ENCODE measurements at places on chromosomes 6 and 20.

GRCh38 chr20:23658336-23658735 lies 20.6 kb upstream of the CST3 start:
- DNase-seq = no peak

DNA sequence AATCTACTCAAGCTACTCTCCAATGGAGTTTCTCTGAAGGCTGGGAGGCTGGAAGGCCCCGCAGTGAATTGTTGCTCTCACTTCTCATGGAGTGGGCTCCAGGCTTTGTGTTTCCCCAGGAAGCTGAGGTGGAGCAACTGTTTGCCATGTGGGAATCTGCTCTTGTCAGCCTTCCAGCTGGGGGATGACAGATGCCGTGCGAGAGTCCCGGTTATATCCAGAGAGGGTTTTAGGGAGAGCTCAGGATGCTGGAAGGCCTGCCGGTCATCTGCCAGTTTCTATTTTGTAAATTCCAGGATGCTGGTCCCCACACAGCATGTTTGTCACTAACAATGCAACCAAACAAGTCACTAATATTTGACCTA lies 98.2 kb upstream of the NAA20 start:
- DNase-seq = no peak

- no peak for DNase-seq
These were observed 462.5 kb downstream of the CDH26 start for GRCh38 chr20:60420676-60421229.

DNA sequence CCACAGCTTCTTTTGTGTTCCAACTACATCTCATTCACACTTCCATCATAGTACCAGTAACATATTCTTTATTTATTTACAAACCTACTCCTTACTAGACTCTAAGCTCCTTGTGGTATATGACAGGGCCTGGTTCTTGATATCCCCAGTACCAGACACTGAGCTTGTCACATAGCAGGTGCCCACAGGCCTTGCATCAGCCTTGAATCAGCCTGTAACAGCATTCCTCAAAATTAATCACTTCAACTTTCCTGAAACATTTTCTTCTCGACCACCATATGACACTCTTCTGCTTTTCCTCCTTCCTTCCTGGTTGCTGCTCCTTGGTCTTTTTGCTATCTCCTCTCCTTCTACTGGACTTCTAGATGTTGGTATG lies 24.7 kb upstream of the SRPK1 start:
- DNase-seq = no peak

GRCh38 chr6:7410851-7411250 lies 21.2 kb downstream of the RIOK1 start:
- DNase-seq = no peak

DNA sequence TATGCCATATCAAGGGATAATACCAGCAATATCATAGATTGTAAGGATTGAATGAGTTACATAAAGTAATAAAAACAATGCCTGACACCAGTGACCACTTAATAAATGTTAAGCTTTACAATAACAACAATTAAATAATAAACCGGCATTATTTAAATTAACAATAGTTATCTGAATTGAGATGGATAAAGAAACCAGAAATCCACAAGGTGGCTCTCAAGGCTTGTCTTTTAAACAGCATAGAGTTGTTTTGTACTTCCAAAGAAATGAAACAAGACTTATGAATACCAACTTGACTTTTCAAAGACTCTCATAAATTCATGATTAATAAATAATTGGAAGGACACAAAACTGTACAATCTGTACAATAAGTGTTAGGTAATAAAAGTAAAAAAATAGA lies 203.1 kb downstream of the ASCC3 start:
- no peak for DNase-seq

DNA sequence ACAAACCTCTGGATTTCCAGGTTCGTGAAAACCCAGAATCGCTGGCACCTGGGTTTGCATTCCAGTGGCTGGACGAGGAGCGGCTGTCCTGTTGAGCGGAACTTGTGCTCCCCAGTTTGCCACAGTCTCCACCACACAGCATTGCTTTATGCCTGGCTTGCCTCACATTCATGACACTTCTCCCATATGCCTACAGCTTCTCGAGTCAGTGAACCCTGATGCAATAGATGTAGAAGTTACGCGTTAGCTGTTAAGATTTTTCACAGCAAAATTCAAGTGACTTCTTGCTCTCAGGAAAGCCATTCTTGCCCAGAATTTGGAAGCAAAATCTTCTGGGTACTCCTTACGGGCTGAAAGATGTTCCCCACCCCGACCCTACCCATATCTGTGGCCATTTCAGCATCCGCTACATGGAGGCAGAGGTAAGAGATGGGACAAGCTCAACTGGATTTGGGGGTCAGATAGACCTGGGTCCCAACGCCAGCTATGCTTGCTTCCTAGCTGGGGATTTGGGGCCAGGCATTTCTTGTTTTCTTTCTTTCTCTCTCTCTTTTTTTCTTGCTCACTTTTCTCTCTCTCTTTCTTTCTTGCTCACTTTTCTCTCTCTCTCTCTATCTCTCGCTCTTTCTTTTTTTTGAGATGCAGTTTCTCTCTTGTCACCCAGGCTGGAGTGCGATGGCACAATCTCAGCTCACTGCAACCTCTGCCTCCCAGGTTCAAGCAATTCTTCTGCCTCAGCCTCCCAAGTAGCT lies 12.4 kb upstream of the GDAP1L1 start:
- no peak for DNase-seq

DNA sequence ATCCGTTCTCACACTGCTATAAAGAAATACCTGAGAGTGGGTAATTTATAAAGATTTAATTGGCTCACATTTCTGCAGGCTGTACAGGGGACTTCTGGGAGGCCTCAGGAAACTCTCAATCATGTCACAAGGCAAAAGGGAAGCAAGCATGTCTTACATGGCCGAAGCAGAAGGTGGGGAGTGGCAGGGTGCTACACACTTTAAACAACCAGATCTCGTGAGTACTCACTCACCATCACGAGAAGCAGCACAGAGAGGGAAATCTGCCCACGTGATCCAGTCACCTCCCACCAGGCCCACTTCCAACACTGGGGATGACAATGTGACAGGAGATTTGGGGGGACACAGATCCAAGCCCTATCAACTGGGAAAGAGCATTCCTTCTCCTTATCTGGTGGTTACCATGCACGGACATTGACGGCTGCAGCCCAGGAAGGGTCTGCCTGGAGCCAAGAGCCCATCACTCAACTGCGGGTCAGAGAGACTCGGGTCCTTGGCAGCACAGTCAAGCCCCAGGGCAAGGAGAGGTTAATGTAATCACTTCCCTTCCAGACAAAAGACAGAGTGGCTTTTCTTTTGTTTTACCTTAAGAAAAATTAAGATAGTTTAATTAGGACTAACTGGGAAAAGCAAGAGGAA lies 112.3 kb upstream of the CST7 start:
- no peak for DNase-seq

DNA sequence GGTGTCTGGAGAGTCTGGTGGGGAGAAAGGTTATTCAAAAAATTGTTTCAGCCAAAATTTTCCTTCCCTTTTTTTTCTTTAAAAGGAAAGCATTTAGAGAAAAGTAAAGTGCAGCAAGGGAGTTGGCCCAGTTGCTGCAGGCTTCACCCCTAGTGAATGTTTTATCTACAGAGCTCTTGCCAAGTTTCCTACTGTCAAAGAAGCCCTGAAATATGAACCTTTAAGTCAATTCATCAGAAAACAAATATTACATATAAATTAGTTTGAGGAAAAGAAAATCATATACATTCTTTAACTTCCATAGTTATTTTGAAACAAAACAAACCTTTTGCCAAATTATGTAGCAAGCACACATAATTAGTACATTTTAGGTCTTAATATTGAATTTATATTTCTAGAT lies 25.0 kb upstream of the HMGCLL1 start:
- no peak for DNase-seq

DNA sequence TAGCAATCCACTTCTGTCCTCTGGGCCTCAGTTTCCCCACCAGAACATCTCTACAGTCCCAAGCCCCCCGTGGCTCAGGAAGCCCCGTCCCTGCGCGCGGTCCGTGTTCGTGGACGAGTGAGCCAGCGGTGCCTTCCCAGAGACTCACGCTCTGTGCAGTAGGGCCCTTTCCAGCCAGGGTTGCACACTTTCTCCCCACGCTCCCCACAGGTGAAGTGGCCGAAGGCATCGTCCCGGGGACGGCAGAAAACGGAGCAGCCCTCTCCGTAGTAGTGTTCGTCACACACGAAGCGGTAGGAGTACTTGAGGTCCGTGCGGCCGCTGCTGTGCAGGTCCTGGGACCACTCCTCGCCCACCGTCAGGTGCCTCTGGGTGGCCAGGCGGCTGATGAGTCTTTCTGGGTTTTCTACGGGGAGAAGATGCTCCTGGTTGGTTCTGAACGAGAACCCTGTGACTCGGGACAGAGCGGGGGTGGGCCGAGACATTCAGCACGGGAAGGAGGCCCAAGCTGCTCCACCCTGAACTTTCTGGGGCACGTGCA lies 2.7 kb downstream of the DLL1 start:
- DNase-seq = no peak

DNA sequence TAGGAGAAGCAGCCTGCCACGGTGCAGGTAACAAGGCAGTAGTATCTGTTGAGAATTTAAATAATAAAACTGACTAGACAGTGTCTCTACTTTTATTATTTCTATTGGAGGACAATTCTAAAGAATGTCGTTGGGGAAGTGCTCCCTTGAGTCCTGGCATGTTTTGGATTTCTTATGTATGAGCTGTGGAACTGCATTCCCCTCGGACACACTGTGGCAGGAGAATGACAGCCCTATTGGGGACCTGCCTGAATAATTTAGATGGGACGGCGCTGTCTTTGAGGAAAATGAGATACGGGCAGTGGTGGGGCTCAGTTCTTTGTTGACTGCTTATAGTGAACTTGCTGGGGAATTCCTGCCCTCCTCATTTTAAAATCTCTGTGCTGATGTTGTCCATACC lies 2.4 kb upstream of the SCP2D1 start:
- DNase-seq = no peak

- DNase-seq = no peak
These were observed 37.7 kb upstream of the DEFB112 start for GRCh38 chr6:50087231-50087954.

Measured in globus pallidus (tissue), 1 donor.